Activated T-helper 9 cell treated with anti-CD3 and anti-CD28 coated beads, Interleukin-2, amount 50 U/mL, for 16 hours (primary cell): ENCODE measurements at places on chromosomes 12 and 14.
A peak's percentile ranks its signal among the peaks of the same experiment; 100 is the strongest.

DNA sequence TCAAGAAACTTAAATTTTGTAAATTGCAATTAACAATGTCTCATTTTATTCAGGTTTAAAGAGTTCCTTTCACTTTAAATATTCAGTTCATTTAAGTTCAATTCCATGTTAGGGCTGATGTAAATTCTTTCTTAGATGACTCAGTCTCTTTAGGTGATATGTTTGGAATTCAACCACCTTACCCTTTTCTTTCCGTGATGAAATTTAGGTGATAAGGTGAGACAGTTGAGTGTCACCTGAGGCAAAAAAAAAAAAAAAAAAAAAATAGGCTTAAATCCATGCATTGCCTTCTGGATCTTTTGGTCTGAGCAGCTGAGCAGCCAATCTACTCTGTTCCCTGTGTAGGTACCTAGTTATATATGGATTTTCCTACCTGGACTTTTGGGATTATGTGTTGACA lies 299.5 kb downstream of the DAD1 start:
- DNase-seq: no peak

- DNase-seq: no peak
These were observed 1.5 kb downstream of the MAP4K5 start for GRCh38 chr14:50530794-50531365.

GRCh38 chr12:52395761-52396434 lies 10.2 kb downstream of the KRT82 start:
- DNase-seq: no peak

- DNase-seq: no peak
These were observed 25.3 kb downstream of the NRXN3 start for GRCh38 chr14:78195431-78195830.

DNA sequence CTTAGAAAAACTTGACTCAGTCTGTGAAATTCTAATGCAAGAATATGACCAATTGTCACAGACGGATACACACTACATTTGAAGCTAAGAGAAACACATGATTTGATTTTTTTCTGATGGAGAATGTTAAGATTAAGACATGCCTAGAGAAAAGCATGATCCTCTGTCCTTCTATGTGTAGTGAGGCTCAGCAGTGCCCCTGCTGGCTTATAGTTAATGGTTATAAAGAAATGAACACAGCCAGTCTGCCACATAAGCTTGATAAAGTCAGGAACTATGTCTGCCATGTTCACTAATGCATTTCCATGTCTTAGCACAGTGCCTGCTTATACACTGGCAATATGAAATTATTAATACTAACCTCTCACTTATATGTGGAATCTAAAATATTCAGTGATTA lies 168.1 kb upstream of the DAAM1 start:
- no peak for DNase-seq

GRCh38 chr12:89567691-89568239 lies 41.9 kb upstream of the POC1B start:
- no peak for DNase-seq

DNA sequence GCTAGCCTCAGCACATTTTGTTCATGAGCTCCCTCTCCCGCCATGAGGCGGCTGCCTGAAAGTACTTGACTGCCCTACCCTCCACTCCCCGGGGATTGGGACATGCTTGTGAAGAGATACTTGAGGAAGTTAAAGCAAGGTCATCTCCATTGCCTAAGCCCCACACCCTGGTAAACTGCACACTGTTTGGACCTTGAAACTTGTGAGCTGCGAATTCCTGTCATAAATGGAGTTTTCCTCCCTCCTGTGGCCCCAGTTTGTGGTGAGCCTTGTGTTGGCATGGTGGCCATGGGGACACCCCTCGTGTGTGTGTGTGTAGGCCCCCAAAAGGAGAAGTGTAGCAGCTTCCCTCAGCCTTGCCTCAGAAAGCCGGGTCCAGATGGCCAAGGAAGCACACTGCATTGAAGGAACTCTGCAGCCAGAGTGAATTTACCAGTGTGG lies 395.5 kb downstream of the ZFP36L1 start:
- no peak for DNase-seq

- DNase-seq: peak; percentile 68
These were observed 621 bp upstream of the ANAPC7 start for GRCh38 chr12:110403976-110404682.

DNA sequence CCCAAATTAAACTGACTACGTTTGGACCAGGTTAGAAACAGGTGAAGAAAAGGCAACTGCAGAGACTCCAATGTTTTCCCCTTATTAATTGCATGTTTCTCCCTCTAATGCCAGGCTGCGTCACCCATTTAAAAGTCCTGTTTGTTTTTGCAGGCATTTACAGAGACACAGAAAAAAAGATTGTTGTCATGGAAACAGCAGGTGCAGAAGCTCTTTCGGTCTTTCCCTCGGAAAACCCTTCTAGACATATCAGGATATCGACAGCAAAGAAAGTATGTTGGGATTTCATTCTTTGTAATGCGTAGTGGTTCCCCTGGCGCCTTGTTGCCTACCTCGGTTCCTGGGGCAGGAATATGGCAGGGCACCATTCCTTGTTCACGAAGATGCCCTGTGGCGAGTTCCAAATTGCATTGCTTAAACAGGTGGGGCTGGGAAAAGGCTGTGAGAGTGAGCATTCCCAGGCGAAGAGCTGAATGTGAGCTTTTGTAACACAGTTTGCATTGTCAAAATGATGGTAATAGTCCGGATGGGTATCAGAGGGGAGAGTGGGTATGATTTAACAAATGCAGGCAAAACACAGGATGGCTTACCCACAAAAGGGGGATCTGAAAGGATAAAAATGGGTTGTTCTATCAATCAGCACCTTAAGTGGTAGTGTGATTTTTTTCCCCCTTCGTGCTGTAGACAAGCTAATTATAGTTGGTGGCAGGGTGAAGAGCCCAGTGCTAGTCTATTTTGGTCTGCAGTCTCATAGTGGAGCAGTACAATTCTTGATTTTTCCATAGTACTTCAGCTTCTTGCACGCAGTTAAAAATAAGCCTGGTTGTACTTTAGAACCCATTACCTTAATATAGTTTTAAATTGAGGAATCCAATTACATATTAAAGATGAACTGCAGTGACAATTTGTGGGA lies 132.4 kb downstream of the GCH1 start:
- no peak for DNase-seq

- DNase-seq: no peak
These were observed 9.6 kb downstream of the PLXNC1 start for GRCh38 chr12:94157981-94158411.

GRCh38 chr14:34012978-34013720 lies 62.3 kb upstream of the EGLN3 start:
- DNase-seq: no peak

- no peak for DNase-seq
These were observed 524.8 kb downstream of the FUT8 start for GRCh38 chr14:65937079-65937959.

GRCh38 chr14:31222834-31223233 lies 15.2 kb upstream of the HECTD1 start:
- no peak for DNase-seq

GRCh38 chr12:98419081-98419794 lies 96.2 kb upstream of the TMPO start:
- no peak for DNase-seq

- DNase-seq: no peak
These were observed 58.1 kb upstream of the PRMT8 start for GRCh38 chr12:3432868-3433267.

- DNase-seq: no peak
These were observed 6.4 kb downstream of the GUCY2C start for GRCh38 chr12:14689996-14690395.

- DNase-seq: no peak
These were observed 118.6 kb upstream of the SLCO1C1 start for GRCh38 chr12:20576528-20576927.

GRCh38 chr12:131493068-131493826 lies 217.6 kb upstream of the SFSWAP start:
- no peak for DNase-seq

DNA sequence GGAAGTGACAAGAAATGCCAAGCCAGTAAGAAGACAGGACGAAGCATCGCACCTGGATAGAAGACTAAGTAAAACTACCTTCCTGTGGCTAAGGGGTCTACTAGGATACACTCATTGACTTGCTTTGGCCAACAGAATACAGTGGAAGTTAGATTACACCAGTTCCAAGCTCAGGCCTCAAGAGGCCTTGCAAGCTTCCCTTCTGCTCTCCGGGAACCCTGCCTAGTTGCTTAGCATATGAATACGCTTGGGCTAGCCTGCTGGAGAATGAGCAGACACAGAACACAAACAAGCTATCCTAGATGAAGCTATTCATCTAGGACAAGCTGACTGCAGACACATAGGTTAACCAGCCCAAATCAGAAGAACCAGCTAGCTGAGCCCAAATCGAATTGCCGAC lies 97.0 kb downstream of the DPF3 start:
- DNase-seq: no peak

DNA sequence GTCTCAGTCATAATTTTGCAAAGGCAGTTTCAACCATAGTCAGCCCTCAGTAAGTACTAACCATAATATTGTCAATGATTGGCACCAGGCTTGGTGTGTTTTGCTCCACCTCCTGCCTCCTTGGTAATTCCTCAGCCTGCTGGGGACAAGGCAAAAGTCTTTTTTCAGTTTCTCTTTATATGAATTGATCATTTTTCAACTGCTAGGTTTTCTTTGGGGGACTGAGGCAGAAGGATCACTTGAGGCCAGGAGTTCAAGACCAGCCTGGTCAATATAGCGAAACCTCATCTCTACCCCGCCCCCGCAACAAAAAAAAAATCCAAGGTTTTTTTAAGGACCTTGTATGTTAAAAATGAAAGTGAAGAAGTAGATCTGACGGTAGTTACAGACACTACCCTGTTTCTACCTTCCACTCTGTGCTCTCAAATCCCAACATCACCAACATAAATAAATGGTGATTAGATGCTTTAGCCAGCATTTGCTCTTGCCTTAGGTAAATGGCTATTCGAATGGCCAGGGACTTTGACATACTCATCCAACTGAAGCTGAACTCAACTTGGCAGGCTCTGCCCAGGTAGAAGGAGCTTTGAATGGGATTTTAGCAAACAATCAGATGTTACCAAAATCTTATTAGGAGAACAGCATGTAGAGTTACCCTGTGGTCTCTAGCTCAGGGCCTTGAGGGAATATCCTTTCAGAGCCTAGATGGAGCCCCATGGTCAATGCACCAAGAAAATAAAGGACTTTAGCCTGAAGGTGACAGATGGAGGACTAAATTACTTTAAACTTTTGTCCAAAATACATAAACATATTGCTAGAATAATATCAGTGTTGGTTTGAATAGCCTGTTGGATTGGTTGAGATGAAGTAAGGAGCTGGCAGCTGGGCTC lies 126.9 kb upstream of the AMIGO2 start:
- no peak for DNase-seq

DNA sequence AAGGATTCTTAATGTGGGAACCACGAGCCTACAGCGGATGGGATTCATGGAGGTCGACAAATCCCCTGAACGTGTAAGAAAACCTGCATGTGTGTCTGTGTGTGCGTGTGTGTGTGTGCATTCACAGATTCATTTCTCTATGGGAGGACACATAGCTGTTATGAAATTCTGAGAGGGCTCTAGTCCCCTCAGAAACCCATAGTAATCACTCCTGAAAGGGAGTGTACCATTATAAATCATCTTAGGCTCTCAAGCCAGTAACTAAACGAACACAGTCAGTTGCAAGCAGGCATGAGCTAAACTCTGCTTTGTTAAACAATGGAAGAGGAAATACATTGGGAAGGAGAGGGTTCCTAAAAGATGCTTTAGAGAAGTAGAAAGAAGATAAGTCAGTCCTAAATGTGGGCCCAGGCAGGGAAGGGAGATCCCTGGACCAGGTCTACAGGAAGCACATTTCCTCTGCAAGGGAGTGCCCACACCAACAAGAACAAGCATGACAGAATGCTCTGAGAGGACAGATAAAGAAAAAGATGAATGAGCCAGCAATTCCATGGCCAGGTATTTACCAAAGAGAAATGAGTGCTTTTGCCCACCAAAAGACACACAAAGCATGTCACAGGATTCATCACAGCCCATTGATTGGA lies 91.3 kb downstream of the ITPR2 start:
- no peak for DNase-seq

- DNase-seq: no peak
These were observed 8.8 kb upstream of the LRRK2 start for GRCh38 chr12:40215982-40216381.

DNA sequence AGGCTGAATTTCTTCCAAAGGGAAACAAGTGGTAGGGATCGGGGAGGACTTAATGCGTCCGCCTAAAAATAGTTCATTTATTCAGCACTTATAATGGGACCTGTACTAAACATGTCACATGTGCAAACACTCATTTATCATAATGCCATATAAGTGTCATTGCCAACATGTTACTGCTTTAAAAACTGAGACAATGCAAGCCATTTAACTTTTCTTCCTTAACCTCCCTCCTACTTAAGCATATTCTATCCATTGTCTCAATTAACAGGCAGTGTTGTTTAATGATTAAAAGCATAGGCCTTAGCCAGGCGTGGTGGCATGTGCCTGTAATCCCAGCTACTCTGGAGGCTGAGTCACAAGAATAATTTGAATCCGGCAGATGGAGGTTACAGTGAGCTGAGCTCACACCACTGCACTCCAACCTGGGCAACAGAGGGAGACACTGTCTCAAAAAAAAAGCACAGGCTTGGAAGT lies 13.5 kb upstream of the SCFD1 start:
- no peak for DNase-seq

DNA sequence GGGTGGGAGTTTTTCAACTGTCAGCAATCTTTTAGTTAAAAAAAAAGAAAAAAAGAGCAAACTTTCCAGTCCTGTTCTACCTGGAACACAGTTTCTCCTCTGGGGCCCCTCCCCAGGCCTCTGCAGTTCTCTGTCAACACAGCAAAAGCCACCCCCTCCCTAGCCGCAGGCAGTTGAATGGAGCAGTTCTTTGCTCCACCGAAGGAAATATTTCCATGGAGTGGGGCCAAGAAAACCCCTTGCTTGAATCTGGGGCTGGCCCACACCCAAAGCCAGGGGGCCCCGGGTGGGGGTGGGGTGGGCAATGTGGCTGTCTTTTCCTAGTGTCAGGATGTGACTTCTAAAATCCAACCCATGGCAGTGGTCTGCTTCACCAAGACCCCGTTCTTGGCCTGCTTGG lies 5.0 kb upstream of the MEG3 start:
- no peak for DNase-seq

- no peak for DNase-seq
These were observed 62.1 kb downstream of the ZFC3H1 start for GRCh38 chr12:71601546-71601945.

- DNase-seq: no peak
These were observed 18.7 kb downstream of the IQSEC3 start for GRCh38 chr12:85191-85666.

DNA sequence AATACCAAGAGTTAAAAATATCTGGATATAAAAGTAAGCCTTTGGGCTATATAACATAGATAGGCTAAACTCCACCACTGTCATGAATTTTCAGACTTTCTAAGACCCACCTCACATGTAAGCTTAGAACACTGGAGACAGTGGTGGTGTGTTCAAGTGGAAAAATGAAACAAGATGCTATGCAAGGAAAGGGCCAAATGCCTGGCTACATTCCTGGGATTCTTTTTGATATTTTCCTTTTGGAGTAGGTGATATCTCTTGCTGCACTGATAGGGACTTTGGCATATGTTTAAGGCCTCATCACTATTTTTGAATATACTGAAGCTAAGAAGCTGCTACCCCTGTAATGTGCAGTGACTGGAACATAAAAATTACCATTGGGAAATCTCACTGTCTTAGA lies 341.3 kb downstream of the SLC16A7 start:
- DNase-seq: no peak
